ENCODE measurements at places on chromosomes 4 and X. TPM values are rescaled to one million over a fixed set of nuclear protein-coding genes. Genes with fewer than 3 reads are reported as not detected.

DNA sequence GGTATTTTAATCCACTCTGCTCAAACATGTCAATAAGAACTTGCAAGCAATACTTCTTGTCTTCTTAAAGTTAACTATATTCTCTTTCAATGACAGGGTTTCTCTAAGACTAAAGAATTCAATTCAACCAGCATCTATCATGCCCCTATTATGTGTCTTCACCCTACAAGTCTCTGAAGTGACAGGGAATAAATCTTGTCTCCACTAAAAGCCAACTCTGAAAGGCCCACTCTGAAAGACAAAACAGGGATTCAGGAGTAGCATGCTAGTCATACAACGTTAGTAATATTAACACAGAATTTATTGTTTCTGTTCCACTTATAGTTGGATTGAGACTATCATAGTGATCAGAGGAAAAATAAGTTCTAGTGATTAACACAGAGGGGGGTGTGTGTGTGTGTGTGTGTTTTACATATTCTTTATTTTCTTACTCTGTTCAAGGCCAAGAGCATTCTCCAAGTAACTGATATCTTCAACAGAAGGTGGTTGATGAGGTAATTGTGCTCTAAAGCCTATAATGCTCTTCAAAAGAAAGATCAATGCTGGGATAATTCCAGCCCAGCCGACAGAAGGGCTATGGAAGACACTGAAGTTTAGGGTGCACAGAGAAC is 122.4 kb upstream of the DCLK2 start:
- H3K4me3 ChIP-seq: no peak overlapping the region
- no peaks in the 10 kb centered on the region for H3K4me1 ChIP-seq
- no peaks in the 10 kb centered on the region for H3K27me3 ChIP-seq
- H3K36me3 ChIP-seq: no peaks in the 10 kb centered on the region
- no peak for DNase-seq

Gene PITX2
- not detected for total RNA-seq

GRCh38 chr4:152591396-152591795 is 55.5 kb upstream of the FBXW7 start:
- no peak overlapping the region for H3K27ac ChIP-seq
- H3K4me3 ChIP-seq: no peak overlapping the region
- no peaks in the 10 kb centered on the region for H3K36me3 ChIP-seq

Gene PLP1
- 1.3 TPM for total RNA-seq

- no peak overlapping the region for H3K4me3 ChIP-seq
- H3K4me1 ChIP-seq: no peaks in the 10 kb centered on the region
- H3K27me3 ChIP-seq: no peaks in the 10 kb centered on the region
- no peak overlapping the region for H3K27ac ChIP-seq
Measured at GRCh38 chrX:44937606-44938005, 64.6 kb downstream of the KDM6A start.

GRCh38 chrX:18098763-18099162 is 121.9 kb downstream of the BEND2 start:
- H3K27ac ChIP-seq: no peak overlapping the region
- no peaks in the 10 kb centered on the region for H3K36me3 ChIP-seq
- no peaks in the 10 kb centered on the region for H3K27me3 ChIP-seq
- H3K4me3 ChIP-seq: no peak overlapping the region

Gene NKX6-1
- total RNA-seq: not detected

Gene RBM3
- total RNA-seq: 52.3 TPM

DNA sequence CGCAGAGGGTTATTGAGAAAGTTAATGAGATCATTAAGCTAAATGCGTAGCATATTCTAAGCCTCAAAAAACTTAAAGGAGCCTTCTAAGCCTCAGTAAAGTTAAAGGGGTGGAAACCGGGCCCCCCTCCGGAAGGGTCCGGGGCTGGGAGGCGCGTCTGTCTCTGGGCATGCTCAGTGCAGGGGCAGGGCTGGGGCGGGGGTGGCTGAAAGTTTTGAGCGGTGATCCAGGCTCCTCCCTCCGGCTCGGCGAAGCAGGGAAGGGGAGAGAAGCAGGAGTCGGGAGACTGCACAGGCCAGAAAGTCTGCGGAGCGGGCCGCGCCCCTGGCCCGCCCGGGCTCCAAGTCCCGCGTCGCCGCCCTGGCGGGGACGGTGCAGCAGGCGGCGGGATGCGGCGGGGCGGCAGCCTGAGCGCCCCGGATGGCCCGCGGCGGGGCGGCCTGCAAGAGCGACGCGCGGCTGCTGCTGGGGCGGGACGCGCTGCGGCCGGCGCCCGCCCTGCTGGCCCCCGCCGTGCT is at the start of gene EVC:
EVC (plus strand) TSS at position 241 of the 518 bp plus-strand sequence; CDS start at position 421, 180 bp downstream.
- peak within 1 kb of the TSS; percentile 53 for H3K4me3 ChIP-seq
- H3K4me1 ChIP-seq: peaks cover 8% of the 10 kb centered on the region
- no peaks in the 10 kb centered on the region for H3K36me3 ChIP-seq
- peak; percentile 88 for DNase-seq
- no peaks in the 10 kb centered on the region for H3K27me3 ChIP-seq
- peak within 1 kb of the TSS; percentile 84 for H3K27ac ChIP-seq

DNA sequence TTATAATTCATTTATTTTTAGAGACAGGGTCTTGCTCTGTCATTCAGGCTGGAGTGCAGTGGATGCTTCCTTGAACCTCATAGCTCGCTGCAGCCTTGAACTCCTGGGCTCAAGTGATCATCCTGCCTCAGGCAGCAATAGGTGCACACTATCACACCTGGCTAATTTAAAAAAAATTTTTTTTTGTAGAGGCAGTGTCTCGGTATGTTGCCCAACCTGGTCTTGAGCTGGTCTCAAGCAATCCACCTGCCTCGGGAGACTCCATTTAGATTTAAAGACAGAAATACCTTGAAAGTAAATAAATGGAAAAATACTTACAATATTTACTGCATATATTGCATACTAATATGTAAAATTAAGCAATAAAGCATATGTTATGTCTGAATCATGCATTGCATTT is 40.3 kb upstream of the MAB21L2 start:
- no peak for DNase-seq
- no peak overlapping the region for H3K4me3 ChIP-seq
- H3K36me3 ChIP-seq: no peaks in the 10 kb centered on the region
- no peaks in the 10 kb centered on the region for H3K4me1 ChIP-seq
- no peak overlapping the region for H3K27ac ChIP-seq
- H3K27me3 ChIP-seq: no peaks in the 10 kb centered on the region

GRCh38 chr4:54063737-54064316 is 578 bp downstream of the CHIC2 start:
- H3K27me3 ChIP-seq: no peaks in the 10 kb centered on the region
- H3K36me3 ChIP-seq: no peaks in the 10 kb centered on the region
- peaks cover 3% of the 10 kb centered on the region for H3K4me1 ChIP-seq
- H3K4me3 ChIP-seq: peak overlapping the region; percentile 100
- H3K27ac ChIP-seq: peak overlapping the region; percentile 92

Gene CLCN4
- 1.8 TPM for total RNA-seq

- H3K27ac ChIP-seq: no peak overlapping the region
- DNase-seq: no peak
- H3K4me1 ChIP-seq: no peaks in the 10 kb centered on the region
- H3K4me3 ChIP-seq: no peak overlapping the region
- H3K36me3 ChIP-seq: no peaks in the 10 kb centered on the region
Measured at GRCh38 chr4:61182915-61183314, 17.2 kb upstream of the ADGRL3 start.

- DNase-seq: no peak
- no peaks in the 10 kb centered on the region for H3K4me1 ChIP-seq
- H3K27ac ChIP-seq: no peak overlapping the region
- H3K4me3 ChIP-seq: no peak overlapping the region
Measured at GRCh38 chr4:80322716-80323115, 12.8 kb upstream of the CFAP299 start.

GRCh38 chrX:30010471-30010870 is 204.9 kb upstream of the MAGEB2 start:
- H3K36me3 ChIP-seq: no peaks in the 10 kb centered on the region
- no peaks in the 10 kb centered on the region for H3K4me1 ChIP-seq
- no peaks in the 10 kb centered on the region for H3K27me3 ChIP-seq
- no peak for DNase-seq

- no peak overlapping the region for H3K27ac ChIP-seq
- H3K27me3 ChIP-seq: no peaks in the 10 kb centered on the region
- peak; percentile 40 for DNase-seq
- no peak overlapping the region for H3K4me3 ChIP-seq
- no peaks in the 10 kb centered on the region for H3K4me1 ChIP-seq
Measured at GRCh38 chrX:18701621-18702361, 5.7 kb upstream of the PPEF1 start.

Gene KCND1
- total RNA-seq: 3.2 TPM

GRCh38 chr4:159689526-159689925 is 586.6 kb downstream of the RAPGEF2 start:
- DNase-seq: no peak
- no peaks in the 10 kb centered on the region for H3K27me3 ChIP-seq
- no peak overlapping the region for H3K4me3 ChIP-seq
- no peak overlapping the region for H3K27ac ChIP-seq
- no peaks in the 10 kb centered on the region for H3K36me3 ChIP-seq

Gene CCDC110
- not detected for total RNA-seq

DNA sequence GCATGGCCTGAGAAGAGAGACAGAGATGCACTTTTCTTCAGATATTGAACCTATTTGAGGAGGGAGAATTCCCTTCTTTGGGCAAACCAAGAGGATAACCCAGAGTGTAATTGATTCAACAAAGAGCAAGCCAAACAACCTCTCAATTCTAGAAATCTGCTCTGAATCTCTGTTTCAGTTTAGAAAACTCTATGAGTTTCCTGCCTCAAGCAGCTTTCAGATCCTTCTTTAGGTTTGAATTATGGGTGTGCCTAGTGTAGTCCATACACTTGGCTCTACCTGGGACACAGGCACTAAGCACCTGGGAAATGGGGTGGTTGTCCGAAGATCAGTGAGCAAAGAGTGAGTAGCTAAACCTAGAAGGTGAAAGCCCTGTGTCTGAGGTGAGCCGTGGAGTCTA is 52.0 kb upstream of the MTMR8 start:
- no peaks in the 10 kb centered on the region for H3K27me3 ChIP-seq
- H3K4me3 ChIP-seq: no peak overlapping the region
- H3K4me1 ChIP-seq: no peaks in the 10 kb centered on the region
- no peak for DNase-seq
- no peaks in the 10 kb centered on the region for H3K36me3 ChIP-seq

Gene DHX15
- total RNA-seq: 161 TPM

Gene F8A2
- not detected for total RNA-seq

Gene PPBP
- total RNA-seq: not detected

GRCh38 chr4:8297691-8298485 is 28.3 kb downstream of the HTRA3 start:
- H3K36me3 ChIP-seq: no peaks in the 10 kb centered on the region
- H3K4me3 ChIP-seq: no peak overlapping the region
- H3K4me1 ChIP-seq: no peaks in the 10 kb centered on the region
- no peaks in the 10 kb centered on the region for H3K27me3 ChIP-seq
- peak; percentile 14 for DNase-seq

Measured in uterus (tissue), 4 donors.